Endodermal cell (in vitro differentiated cells): ENCODE measurements at places on chromosomes 5 and 9.

GRCh38 chr5:41416336-41416735 lies 94.1 kb downstream of the PLCXD3 start:
- no peak for DNase-seq

- no peak for DNase-seq
Measured at GRCh38 chr9:138122676-138123075, 245.1 kb downstream of the CACNA1B start.

GRCh38 chr5:38697013-38697412 lies 140.6 kb upstream of the LIFR start:
- no peak for DNase-seq

DNA sequence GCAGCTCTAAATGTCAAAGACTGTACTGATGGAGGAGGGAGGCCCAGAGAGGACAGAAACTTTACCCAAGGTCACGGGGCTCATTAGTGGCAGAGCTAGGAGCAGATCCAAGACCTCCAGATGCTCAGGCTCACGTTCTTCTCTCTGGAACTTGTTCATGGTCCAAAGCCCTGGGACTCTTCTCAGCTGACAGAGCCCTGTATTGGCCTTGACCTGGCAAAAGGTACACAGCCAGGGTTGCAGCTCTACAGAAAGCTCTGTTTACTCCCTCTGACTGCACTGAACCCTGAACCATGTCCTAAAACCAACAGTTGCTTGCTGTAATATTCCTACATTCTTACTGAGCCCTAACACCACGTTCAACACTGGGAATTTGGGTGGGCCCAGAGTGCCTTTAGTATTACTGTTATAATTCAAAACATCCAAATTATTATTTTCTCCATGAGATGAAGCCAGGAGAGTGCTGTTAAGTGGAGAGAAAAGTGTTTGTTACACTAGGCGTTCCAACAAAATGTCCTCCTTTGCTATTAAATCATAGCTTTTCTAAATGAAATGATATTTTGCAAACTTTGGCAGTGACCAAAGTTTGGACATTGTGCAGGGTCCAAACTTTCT lies 602.4 kb upstream of the CLINT1 start:
- DNase-seq = no peak

DNA sequence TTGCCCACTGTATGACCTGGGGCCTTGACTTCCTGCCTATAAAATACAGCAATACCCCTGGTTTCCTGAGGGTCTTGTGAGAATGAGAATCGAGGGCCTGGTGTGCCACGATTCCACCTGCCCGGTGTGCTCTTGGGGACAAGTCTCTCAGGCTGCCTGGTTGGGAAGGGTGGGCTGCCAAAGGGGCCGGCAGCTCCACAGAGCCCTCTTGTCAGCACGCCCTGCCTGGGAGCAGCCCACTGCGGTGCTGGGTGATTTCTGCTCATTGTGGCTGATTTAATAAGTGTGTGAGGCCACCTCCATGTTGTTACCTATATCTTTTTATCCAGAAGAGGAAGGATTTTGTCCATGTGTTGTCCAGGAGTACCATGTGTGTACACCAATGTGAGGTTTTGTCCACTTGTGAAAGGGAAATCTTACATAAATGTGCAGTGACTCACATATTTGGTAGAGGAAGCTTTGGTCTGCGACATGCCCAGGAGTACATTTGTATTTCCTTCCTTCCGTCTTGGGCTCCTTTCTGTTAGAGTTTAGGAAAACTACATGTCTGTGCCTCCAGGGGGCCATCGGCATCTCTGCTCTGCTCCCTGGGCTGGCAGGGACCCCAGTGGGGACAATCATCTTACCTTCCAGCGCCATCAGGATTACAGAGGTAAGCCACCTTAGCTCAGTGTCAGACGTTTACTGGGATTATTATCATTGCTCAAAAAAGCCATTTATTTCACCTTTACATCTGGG lies 108.6 kb downstream of the PHF2 start:
- peak; percentile 62 for DNase-seq

- DNase-seq = no peak
Measured at GRCh38 chr5:59342181-59342580, 551.3 kb downstream of the PDE4D start.

DNA sequence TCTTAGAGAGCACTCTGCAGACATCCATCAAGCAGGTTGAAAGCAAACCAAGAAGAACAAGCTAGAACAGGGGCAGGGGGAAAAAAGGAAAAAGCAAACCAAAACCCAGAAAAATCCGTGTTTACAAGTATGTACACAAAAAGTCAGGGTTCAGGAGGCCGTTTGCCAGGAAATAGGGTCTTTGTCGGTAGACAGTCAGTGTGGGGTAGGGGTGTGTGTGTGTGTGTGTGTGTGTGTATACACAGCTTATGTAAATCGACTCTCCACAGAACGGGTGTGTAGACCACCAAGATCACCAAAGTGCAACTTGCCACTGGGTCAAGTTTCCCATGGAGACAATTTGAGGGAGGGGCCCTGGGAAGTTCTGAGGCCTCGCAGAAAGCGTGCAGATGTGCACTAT lies 13.1 kb downstream of the SPRY4 start:
- no peak for DNase-seq

DNA sequence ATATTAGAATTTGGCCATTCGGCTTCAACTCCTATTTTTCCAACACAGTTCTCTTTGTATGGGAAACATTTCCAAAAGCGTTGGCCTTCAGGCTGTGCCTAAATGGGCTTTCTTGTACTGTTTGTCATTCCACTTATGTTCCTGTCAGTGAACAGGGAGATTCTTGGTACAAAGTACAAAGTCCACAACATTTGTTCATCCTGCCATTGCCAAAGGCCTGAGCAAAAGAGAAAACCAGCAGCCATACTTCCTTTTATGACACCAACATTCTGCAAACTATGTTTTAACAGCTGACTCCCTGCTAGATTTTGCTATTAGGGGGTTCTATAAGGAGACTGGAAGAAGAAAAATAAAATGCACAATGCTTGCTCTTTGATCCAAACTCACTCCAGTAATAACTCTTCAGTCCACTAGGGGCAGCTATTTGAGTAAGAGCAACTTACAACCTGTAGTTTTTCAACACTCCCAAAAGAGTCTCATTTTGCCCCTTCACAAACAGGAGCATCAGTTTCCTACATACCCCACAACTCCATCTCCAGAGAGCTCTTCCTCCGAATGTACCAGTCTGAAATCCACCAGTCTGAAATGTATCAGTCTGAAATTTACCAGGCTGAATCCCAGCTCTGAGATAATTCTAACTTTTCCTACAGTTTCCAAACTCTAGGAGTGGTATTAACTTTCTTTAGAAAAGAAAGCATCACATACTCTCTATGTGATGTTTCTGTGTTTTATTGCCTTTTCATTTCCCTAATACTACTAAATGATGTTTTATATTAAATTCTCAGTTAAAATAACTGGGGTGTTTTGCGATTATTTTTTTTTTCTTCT lies 693.8 kb downstream of the DNAH5 start:
- no peak for DNase-seq

DNA sequence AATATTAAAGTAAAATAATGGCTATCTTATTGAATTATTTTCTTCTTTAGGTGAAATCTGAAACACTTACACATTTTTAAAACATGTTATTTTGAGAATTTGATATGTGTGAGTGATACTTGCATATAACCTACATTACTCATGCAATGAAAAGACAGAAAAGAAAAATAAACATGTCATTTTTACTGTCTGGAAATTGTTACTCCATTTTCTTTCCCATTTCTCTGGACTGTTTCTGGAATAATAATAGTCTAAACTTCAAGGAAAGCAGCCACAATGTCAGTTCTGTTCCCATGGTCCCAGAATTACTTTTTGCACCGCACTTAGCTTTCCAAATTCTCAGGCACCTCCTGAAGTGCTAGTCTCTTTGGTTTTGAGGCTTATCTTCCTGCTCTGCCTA lies 145.5 kb downstream of the PRR16 start:
- DNase-seq = no peak

GRCh38 chr9:101705135-101705661 lies 33.2 kb downstream of the GRIN3A start:
- DNase-seq = peak; percentile 88

DNA sequence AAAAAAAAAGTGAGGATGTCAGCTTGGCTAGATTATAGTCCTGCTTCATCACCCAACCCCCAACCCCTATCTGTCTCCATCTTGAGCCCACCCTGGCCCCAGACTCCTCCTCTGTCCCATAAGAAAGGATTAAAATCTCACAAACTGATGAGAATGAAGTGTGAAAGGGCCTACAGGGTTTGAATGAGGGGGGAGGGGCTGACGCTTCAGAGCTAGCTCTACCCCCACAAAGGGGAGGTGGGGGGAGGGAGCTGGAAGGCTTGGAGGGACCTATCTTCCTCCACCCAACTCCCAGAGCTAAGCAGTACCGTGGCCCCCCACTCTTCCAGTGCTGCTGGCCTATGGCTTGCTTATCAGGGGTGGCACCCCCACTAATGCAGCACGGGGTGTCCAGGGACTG lies 43.7 kb upstream of the HAND1 start:
- peak; percentile 85 for DNase-seq

GRCh38 chr9:119998614-119999013 lies 581.4 kb downstream of the CDK5RAP2 start:
- no peak for DNase-seq

DNA sequence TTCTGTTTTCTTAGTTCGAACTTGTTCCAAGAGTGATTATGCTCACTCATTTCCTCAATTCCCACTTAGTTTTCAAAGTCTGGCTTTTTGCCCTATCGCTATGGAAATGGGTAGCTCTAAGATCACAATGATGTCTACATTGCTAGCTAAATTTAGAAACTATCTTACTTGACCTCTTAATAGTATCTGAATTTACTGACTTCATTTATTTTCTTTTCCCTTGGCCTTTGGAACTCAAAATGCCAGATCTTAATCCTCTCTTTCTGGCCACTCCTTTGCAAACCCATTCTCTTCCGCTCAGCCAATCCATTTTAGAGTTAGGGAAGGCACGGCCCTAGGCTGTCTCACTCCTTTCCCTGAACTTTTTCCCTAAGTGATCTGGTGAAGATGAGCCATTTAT lies 137.0 kb downstream of the FER start:
- no peak for DNase-seq

GRCh38 chr5:53239301-53239990 lies 129.9 kb upstream of the MOCS2 start:
- DNase-seq = no peak

DNA sequence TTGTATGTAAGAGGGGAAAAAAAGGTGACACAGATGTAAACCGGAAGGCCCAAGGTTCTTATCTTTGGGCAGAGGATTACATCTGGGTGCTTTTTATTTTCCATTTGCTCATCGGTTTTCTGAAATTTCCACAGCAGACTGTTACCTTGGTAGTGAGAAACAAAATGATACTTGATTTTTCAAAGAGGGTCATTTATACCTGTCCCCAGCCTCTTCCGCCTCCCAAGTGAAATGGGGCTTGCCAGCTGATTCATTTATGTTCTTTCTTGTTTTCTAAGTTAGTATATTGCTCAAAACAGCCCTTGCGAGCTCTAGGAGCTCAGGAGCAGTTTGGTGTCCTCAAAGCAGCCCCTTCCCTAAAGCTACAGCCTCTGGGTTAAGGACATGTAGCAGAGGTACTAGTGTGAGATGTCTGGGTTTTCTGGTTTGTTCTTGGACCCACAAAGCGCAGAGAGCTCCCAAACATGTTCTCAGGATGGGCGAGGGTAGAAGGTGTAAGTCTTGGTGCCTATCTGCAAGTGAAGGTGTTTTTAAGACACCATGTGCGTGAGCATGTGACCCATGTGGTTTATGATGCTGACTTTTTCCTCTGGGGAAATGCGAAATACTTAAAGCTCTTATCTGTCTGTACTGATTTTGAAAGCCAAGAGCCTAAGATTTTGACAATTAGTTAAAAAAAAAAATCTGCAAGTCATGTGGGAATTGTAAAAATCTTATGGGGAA lies 38.3 kb downstream of the DAPK1 start:
- peak; percentile 30 for DNase-seq

DNA sequence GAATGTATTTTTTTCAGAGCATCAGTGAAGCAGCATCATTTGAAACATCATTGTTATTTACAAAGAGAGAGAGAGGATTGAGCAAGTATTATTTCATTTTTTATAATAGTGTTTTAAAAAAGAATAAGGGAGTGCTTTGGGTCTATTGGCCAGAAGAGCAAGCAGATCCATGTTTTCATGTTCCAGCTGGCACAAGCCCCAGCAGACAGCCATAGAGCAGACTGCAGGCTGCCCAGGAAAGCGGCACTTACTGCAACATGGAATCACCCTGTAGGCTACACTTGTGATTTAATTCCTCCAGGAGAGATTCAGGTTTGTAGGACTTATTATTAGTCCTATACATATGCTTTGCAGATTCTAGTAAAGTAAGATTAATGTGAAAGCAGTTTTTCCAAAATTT lies 407.0 kb upstream of the GRAMD2B start:
- no peak for DNase-seq

DNA sequence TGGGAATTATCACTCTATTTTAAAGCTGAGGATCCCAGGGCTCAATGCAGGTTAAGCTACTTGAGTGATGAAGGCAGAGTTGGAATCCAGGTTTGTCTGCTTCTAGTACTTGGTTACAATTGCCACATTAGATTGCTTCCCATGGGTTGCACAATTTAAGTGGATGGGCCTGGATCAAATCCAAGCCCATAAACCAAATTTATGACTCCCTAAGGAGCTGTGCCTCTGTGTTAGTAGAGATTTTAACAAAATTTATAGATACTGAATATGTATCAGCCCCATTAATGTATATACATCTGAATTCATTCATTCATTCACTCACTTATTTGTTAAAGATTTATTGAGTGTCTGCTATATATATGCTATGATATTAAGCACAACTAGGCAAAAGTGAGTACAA lies 332.3 kb upstream of the KLF9 start:
- no peak for DNase-seq

DNA sequence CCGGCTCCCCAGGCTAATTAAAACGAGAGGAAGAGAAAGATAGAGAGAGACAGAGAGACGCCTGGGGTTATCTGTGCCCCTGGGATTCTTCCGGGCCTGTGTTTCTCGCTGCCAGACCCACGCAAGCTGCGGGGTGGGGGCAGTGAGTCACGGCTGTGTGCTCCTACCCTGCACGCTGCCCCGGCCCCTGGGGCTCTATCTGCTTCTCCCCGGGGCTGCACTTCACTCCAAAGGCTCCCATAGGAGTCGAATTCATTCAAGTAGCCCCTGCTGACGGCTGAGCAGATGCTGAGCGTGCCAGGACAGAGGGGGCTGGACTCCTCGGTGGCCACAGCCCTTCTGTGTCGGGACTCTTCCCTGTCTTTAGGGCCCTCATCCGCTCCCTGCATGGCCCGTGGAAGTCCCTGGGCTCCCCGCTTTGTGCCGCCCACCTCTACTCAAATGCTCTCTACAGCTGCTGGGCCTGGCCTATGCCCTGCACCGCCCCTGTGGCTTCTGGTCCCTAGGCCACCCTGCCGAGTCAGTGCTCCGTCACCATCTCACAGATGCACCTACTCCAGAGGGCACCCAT lies 22.8 kb downstream of the SARDH start:
- peak; percentile 43 for DNase-seq

- DNase-seq = no peak
Measured at GRCh38 chr5:11048760-11049159, 287.7 kb upstream of the DAP start.

DNA sequence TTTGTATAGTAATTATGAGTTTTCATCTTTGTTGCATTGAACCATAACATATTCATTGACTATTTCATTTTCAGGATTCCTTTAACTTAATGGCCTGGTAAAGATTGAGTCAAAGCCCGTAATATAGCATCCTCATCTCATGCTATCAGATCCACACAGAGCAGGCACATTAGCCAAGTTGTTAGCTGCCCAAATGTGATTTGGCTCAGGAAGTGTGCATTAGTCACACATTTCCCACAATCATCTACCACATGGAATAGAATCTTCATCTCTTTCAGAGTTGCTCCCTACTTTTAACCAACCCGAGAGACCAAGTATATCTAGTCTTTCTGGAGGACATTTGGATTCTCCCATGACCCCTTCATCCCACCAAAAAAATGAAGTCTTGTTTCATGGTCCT lies 481.0 kb upstream of the PTGER4 start:
- no peak for DNase-seq

GRCh38 chr5:58211441-58211840 lies 248.4 kb downstream of the PLK2 start:
- no peak for DNase-seq
